ENCODE measurements at places on chromosomes 1 and 21.

GRCh38 chr1:214550857-214551435, 456 bp downstream of the PTPN14 start:
- DNase-seq, result peak; percentile 67

DNA sequence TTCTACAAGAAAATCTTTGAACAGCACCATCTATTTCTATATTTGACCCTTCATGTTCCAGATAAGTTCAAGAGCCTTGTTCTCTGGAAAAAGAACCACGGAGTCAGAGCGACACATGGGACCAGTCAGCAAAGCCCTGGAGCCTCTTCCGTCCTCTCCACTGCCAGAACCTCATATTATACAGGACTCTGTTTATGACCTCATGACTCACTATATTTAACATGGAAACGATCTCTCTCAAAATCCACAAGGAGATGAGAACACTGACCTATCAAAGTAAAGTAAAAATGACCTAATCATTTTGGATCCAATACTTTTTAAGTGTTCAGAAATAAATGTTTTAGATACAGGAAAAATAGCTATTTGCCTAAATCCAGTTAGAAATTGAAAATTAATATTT, 124.6 kb upstream of the KRTAP19-8 start:
- no peak for DNase-seq

GRCh38 chr1:210690236-210690635, 361.5 kb downstream of the HHAT start:
- DNase-seq, result no peak

- no peak for DNase-seq
These were observed 72.2 kb upstream of the SELENON start for GRCh38 chr1:25727635-25728286.

GRCh38 chr1:50268049-50268448, 155.2 kb downstream of the DMRTA2 start:
- DNase-seq, result peak; percentile 71

DNA sequence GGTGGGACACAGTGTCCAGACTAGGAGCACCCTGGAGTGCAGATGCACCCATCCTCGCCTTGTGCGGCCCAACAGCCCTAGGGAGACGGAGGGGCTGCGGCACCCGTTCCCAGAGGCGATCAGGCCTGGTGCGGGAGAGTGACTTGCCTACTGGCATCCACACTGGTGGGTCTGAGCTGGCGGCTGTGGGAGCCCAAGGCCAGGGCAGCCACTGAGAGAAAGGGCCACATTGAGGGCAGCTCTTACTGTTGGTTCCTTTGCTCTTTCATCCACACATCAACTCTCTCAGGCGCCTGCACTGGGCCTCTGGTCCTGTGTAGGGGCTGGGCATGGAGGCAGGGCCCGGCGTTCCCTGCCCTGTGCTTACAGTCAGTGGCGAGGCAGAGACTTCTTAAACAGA, 8.6 kb downstream of the PODN start:
- peak; percentile 54 for DNase-seq

DNA sequence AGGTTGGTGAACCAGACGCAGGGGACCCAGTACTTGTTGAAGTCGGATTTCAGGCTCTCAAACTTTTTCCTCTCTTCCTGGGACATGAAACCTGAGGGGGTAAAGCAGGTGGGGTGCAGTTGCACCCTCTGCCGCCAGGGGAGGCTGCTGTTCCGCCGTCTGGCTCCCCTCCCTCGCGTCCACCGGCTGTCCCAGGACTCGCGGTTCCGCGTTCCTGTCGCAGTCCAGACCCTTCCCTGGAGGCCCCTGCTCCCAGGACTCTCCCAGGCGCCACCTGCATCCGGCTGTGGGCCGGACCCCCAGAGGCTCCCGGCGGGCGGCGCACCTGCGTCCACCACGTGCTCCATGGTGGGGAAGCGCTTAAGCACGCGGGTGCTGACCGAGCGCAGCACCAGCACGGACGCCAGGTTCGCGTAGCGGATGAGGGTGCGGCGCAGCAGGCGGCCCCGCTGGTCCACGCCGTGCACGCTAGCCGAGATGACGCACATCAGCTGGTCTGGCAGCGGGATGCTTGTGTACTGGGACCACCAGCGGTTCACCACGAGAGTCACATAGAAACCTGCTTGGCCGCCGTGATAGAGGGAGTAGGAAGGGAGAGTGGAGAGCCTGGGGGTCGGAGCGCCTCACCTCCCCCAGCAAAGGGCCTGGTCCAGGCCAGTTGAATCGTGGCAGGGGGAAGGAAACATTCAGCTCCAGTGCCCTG, 1.7 kb downstream of the BEST4 start:
- DNase-seq, result peak; percentile 95

GRCh38 chr1:50974618-50974935, 4.5 kb downstream of the CDKN2C start:
- no peak for DNase-seq

GRCh38 chr21:26973226-26973625, 6.3 kb upstream of the ADAMTS5 start:
- DNase-seq, result no peak

DNA sequence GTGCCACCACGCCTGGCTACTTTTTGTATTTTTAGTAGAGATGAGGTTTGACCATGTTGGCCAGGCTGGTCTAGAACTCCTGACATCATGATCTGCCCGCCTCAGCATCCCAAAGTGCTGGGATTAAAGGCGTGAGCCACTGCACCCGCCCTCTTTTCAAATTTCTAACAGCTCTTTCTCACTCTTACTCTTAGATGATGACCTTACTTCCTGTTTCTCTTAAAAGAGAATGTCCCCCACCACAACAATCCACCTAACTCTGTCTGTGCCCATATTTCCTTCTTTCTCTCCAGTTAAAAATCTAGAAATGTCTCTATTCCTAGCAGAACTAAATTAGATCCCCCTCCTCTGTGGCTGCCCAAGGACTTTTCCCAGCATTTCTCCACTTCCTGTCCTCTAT, 46.6 kb upstream of the RGS2 start:
- no peak for DNase-seq

DNA sequence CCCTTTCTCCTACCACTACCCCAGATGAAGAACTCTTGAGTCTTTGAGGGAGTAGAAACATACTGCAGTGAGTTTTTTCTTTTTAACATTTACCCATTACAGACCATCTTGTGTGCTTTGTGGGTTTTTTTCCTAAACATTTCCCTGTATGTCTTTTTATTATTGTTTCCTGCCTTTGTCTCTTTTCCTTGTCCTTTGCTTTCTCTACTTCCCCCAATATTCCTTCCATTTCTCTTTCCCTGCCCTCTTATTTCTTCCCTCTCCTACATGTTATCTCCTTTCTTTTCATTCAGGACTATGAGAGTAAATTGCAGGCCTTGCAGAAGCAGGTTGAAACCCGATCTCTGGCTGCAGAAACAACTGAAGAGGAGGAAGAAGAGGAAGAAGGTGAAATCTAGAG, 79.1 kb upstream of the PGD start:
- no peak for DNase-seq

- no peak for DNase-seq
These were observed 22.4 kb downstream of the PRRX1 start for GRCh38 chr1:170686291-170686690.

GRCh38 chr21:24955275-24955961, 651.9 kb downstream of the MRPL39 start:
- DNase-seq, result no peak

DNA sequence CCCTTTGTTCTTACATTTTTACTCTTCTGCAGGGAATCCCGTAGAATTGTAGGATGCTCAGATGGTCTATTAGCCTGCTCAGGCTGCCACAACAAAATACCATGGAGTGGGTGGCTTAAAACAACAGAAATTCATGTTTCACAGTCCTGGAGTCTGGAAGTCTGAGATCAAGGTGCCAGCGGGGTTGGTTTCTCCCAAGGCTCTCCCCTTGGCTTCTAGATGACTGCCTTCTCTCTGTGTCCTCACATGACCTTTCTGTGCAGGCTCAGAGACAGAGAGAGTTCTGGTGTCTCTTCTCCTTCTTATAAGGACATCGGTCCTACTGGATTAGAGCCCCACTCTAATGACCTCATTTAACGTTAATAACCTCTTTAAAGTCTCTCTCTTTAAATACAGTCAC, 41.7 kb downstream of the HUNK start:
- peak; percentile 51 for DNase-seq
